Stimulated activated CD4-positive, alpha-beta T cell treated with anti-CD3 and anti-CD28 coated beads, Interleukin-2, amount 100 ng/mL, for 24 hours (primary cell): ENCODE measurements at places on chromosomes 5 and 9.

- no peak for DNase-seq
Observed at GRCh38 chr9:107485458-107486043, 4.0 kb downstream of the KLF4 start.

- no peak for DNase-seq
Observed at GRCh38 chr9:7961076-7961475, 161.5 kb upstream of the DMAC1 start.

- DNase-seq = no peak
Observed at GRCh38 chr5:177098470-177099141, 11.9 kb downstream of the FGFR4 start.

GRCh38 chr5:171488876-171489275 is 69.4 kb downstream of the FGF18 start:
- no peak for DNase-seq

- no peak for DNase-seq
Observed at GRCh38 chr9:90569511-90569910, 73.1 kb downstream of the DIRAS2 start.

DNA sequence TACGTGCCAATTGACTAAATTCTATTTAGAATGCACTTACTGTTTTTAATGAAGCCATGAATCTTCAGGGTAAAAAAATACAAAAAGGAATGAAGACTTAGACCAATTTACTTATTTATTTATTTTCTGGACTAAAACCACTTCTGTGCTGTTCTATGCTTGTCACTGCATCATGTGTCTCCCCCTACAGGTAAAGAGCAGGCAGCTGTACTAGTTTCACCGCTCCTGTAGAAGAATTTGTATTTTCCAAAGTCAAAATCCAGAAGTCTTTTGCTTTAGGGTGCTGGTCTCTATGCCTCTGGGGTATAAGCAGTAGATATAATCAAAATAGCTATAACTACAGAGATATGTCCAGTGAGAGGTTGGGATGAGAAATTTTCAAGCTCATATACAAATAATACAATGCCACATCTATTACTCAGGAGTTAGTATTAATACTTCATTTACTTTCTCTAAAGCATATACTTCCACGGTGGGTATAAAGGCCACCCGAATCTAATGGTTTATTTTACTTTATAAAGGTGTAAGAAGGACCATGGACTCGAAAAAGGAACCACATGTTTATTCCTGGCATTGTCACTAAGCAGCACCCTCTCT is 591.5 kb downstream of the RAB3C start:
- DNase-seq = peak; percentile 22

DNA sequence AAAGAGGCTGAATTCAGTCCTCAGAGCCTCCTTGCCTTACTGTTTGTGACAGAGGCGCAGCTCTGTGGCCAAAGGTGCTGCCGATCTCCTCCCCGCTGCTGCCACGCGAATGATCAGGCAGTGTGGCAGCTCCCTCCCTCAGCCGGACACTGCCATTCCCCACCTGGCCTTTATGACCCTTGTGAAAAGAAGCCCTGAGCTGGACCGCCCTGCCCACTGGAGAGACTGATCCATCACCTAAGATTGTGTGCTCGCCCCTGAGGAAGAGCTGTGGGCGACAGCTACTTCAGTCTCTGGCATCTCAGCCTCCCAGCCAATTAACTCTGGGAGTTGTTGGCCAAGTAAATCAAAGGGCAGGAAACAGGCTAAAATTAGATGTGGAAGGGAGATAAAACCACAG is 90.9 kb downstream of the CARTPT start:
- no peak for DNase-seq

DNA sequence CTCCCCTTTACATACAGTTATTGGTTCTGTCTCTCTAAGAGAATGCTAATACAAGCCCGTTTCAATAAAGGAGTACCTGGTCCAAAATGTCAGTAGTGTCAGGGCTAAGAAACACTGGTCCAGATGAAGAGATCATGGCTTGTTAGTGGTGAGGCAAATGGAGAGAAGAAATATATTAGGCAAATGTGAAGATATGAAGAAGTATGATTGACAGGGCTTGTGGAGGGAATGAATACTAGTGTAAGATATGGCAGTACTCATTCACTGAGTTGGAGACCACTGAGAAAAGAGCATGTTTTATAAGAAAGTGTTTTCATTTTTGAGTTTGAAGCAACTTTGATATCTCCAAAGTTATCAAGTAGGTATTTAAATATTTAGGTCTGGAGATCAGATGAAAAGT is 290.5 kb upstream of the MEF2C start:
- no peak for DNase-seq

- no peak for DNase-seq
Observed at GRCh38 chr9:13974891-13975290, 339.1 kb downstream of the NFIB start.

GRCh38 chr5:66517351-66517750 is 78.8 kb upstream of the MAST4 start:
- no peak for DNase-seq

GRCh38 chr5:164671640-164672039 is 1166.2 kb downstream of the MAT2B start:
- DNase-seq = no peak

GRCh38 chr9:21455320-21455719 is 15.1 kb downstream of the IFNA1 start:
- peak; percentile 6 for DNase-seq

- DNase-seq = peak; percentile 52
Observed at GRCh38 chr5:43514471-43514815, 505 bp downstream of the C5orf34 start.

GRCh38 chr5:3118340-3118739 is 366.9 kb upstream of the IRX2 start:
- DNase-seq = no peak

DNA sequence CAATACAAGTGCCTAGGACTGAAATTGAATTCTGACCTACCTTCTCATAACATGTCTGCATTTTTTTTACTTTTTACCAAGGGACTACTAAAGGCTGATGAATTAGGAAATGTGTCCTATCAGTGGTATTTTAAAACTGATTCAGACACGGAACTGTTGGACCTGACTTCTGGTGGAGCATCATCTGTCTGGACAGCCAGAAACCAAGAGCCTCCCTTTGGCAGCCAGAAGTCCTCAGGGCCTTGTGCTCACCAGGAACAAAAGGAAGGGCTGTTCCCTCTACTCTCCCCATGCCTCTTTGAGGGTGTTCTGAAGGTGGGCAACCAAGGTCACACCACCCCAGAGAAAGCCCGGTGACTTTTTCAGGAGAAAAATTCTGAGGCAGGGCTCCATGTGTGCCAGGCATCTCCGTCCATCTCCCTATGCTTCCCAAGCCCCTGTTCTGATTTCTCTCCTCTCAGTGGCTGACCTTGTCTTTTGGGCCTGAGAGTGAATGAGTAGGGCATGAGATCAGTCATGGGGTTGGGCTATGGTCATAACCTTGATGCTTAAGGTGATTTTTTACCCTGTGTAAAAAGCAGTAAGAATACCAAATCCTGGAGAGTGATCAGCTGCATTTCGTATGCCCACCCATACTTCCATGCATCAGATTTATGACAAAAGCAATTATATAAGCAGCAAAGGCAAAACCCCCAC is 143.7 kb downstream of the SCAMP1 start:
- DNase-seq = no peak

DNA sequence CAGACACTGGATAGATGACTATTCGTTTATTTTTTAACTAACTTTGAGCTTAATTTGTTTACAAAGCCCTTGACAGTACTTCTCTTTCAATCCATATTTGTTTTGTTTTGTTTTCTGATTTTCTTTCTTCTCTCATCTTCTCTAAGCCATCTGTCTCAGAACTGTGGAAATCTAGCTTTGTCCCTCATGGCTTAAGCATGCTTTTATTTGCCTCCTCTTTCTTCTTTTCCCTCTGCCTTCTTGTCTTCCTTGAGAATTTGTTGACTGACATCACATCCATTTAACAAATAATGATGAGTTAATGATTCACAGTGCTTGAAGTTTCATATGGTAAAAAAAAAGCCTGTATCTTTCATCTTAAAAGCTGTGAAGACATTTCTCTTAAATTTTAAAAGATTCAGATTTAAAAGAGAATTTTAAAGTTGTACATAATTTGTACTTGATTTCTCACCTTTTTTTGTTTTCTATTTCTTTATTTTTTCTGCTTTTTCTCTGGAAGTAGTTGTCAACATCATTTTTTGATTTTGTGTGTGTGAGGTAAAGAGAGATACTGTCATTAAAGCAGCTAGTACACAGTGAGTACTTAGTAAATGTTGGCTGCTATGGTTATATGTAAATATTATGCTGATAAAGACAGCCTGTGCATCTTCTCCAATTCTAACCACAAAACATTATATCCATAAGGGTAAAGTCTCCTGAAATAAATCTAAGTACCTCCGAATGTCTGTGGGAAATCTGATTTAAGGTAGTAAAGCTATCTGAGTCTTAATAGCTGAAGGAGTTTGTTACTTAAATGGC is 13.9 kb upstream of the SGCD start:
- DNase-seq = no peak

GRCh38 chr5:144117412-144117811 is 53.0 kb downstream of the YIPF5 start:
- DNase-seq = no peak

DNA sequence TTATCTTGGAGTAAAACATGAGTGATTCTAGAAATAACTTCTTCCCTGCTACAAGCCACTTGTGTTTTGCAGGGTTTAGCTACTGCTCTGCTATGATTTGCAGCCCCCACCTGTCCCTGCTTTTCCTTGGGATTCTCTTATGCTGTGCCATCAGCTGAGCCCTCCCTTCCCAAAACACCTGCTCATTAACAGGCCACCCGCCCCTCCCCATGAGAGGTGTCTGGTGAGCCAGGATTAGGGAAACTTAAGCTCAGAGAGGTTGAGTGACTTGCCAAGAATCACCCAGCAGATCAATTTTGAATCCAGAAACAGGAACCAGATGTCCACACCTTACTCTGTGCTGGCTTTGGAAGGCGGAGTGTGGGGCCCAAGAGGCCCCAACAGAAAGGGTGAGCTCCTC is 111.7 kb upstream of the CXCL14 start:
- no peak for DNase-seq

- DNase-seq = no peak
Observed at GRCh38 chr5:144369006-144369405, 198.3 kb downstream of the KCTD16 start.

DNA sequence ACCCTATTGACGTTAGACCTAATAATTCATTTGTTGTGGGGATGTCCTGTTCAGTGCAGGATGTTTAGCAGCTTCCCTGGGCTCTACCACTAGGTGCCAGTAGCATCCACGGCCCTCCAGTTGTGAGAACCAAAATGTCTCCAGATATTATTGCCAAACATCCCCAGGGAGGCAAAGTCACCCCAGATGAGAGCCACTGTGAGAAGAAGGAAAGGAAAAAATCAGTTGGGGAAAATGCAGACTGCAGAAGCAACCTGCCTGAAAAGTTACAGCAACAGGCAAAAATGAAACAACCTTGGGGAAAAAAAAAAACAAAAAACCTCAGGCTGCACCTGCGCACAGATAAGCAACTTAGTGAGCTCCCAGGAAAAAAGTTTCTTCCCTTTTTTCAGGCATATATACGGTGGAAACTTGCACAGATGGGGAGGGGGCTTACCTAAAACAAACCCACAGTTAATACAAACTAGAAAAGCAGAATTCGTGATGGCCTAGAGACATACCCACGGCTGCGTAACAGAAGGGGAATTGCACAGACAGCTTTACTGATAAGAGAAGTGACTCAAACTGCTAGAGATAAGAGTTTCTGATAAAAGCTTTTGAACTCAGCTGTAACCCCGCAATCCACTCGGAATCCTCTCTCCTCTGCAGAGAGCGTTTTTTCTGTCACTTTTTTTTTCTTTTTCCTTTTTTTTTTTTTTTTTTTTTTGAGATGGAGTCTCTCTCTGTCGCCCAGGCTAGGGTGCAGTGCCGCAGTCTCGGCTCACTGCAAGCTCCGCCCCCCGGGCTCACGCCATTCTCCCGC is 29.8 kb upstream of the FBP1 start:
- peak; percentile 61 for DNase-seq

DNA sequence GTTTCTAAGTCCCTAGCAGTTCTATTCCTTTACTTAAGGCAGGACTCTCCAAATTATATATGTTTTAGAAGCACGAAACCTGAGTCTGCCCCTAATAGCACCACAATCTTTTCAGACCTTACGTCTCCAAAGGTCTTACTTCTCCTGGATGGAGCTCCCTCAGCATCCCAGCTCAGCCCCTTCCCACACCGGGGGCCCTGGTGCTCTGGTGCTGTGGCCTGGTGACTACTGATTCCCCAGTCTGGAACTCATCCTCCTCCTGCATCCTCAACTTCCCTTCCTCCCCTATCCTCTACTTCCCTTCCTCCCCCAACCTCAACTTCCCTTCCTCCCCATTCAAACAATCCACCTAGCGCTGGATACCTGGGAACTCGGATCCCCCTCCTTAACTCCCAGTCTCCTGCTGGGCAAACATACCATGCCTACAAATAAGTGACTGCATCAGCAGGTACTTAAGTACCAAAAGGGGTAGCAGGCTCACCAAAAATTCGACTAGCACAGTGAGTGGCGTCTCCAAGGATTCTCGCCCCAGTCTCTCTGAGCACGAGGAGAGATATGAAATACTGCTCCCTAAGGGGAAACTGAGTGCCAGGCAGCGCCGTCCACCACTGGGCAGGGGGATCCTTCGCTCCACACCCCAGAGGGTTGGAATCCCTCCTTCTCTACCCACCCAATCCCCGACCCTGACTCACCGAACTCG is 831 bp downstream of the IGFBPL1 start:
- DNase-seq = no peak

DNA sequence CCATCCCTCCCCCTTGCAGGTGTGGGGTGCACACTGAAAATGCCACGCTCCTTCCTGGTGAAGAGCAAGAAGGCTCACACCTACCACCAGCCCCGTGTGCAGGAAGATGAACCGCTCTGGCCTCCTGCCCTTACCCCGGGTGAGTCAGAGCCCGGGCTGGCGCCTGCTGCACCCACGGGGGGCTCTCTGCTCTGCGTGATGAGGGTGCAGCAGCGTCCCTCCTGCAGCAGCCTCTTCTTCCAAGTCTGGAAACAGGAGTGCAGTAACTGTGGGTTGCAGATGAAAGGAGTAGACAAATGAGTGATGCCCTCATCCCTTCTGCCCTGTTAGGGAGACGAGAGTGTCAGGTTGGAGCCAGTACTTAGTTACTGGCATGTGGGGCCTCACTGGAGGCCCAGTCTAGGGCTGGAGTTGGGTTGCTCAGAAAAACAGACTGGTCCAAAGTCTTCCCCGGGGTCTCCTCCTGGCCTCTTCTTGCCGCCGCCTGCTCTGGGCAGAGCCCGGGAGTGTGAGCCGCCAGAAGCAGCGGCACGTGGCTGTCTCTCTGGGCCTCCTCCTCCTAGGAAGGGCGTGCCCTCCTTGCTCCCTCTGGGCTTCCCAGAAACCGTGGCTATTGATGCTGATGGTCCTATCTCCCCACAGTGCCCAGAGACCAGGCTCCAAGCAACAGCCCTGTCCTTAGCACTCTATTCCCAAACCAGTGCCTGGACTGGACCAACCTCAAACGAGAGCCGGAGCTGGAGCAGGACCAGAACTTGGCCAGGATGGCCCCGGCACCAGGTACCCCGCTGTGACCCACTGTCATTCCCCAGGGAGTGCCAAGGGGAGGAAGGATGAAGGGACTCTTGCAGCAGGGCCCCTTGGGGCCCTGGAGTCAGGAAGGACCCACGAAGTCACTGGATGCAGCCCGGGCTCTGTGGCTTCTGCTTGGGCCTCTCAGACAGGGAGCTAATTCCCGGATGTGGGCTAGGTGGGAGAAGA is 8.4 kb downstream of the GFI1B start:
- no peak for DNase-seq
